CD4-positive, alpha-beta T cell treated with Interleukin-6 for 4 hours (primary cell): ENCODE measurements at places on chromosomes 7 and 10.

- no peak for DNase-seq
Observed at GRCh38 chr7:80600046-80600445, 38.4 kb upstream of the CD36 start.

DNA sequence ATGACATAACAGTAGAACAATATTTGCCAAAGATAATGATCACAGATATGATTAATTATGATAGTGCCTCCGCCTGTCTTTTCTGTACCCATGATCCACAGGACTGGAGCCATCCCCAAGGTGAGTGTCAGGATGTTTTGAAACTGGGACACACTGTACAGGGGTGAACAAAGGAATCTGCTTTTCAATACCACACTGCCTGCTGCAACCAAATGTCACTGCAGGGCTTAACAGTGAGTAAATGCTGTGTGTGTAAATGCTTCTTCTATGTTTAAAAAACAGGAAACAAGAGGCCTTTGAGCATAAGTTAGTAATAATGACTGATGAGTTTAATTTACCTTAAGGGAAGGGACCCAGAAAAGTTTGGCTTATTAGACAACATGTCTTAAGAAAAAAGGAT is 65.2 kb downstream of the HBP1 start:
- DNase-seq, result no peak

DNA sequence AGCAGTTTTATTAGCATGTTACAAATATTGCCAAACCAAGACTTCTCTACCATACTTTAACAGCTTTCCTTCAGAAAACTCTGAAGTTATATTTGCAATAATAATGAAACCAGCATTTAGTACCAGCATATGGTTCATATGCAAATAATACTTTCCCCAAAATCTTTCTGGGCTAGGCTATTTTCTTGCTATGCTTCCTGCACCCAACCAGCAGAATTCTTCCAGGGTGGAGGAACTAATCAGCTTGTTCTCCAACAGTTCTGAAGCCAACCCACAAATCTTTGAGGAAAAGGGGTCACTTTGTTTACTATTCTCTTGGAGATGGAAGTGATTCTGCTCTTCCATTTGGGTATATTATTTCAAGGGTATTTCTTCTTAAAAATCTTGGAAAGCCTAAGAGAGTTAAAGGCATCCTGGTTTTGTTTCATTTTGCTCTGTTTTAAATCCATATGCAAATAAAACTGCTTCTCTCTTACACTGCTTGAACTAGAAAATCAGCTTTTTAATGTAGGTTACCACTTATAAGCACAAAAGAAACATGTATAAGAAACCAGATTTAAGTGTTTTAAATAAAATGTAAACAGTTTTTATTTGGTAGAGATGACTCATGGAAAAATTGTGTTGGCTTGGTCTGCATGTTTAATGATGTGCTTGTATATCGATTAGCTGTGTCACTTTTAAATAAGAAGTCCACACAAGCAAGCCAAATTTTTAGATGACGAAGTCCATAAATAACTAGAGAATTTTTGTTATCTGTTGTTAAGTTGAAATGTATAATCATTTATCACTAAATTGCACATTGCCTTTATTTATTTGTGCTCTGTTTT is 103.7 kb downstream of the HECTD2 start:
- DNase-seq, result no peak

DNA sequence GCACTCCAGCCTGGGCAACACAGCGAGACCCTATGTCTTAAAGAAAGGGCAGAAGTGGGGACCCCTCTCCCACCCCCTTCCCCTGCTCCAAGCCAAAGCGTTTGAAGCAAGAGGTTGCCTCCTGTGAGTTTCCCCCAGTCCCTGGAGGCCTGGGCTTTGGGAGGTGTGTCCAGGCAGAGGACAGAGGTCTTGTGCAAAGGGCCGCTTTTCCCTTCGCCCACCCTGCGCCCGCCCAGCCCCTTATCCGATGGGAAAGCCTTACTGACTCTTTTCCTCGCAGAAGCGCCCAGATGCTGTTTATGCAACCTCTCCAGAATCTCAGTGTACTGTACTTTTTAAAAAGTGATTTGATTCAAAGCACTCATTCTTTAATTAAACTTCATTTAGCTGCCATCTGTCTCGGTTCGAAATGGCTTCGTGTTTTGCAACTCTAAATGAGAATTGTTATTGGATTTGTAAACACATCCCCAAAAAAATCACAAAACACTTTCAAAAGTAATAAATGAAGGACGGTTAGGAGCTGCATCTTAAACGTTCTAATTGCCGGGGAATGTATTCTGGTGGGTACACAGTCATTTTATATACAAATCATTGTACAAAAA is 50.5 kb upstream of the GTF2I start:
- no peak for DNase-seq

- DNase-seq, result no peak
Observed at GRCh38 chr7:78712111-78712510, 741.4 kb downstream of the MAGI2 start.

DNA sequence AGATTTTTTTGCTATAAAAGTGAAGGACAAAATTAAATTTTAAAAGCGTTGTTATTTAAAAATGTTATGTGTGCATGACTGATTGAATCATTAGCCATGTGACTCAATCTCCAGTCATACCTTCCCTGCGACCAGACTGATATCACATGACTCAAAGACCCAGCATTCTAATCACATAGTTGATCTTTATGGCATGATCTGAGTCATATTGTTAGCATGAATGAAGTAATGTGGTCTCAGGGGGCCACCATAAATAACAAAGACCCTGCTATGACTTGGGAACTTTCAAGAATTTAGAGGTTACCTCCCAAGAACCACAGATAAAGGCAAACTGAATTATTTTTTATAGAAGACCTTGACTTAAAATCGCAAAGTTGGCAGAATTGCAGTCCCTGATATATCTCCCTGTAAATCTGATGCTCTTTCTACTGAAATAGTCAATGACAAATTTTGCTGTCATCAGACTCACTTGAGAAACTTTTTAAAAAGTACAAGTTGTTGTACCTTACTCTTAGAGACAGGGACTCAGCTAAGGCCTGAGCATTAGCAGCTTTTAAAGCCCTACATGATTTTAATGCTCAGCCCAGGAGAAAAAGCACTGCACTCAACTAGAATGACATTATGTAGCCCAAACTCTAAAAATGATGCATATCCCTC is 717.3 kb downstream of the XPNPEP1 start:
- no peak for DNase-seq

GRCh38 chr7:26567266-26567665 is 275.6 kb downstream of the SNX10 start:
- no peak for DNase-seq

GRCh38 chr7:129657363-129657762 is 45.8 kb downstream of the NRF1 start:
- DNase-seq, result no peak

DNA sequence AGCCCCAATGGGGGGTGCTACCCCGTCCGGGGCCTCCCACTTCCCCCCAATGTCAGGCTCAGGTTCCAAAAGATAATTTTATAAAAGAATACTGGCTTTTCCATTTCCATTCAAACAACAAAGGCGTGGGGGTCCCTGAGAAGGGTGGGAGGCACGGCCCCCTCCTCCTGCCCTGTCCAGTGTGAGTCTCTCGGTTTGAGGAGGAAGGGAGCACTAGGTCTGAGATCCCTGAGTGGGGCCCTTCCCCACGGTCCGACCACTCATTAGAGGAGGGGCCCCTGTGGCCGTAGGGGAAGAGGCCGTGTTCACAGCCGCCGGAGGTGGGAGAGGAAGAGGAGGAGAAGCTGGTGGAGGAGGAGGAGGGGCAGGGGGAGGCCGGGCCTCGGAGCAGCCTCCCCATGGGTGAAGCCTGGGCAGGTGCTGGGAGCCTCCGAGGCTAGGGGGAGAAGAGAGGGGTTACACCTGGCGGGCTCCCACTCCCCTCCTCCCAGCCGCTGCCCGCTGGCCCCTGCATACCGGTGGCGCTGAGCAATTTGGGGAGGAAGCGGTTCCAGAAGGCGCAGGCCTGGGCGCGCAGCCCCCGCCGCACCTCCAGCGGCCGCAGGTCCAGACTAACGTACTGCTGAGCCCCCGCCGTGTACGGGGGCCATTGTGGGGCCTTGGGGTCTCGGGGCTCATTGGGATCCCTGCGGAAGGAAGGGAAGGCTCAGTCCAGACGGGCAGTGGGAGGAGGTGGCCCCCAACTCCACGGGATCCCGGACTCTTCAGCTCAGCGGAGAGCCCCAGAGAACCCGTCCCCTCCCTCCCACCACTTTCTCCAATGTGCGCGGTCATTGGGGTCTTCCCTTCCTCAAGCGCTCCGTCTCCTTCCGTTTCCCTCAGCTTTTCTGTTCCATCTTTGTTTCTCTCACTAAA is 1.4 kb upstream of the UFSP1 start:
- DNase-seq, result no peak

- DNase-seq, result no peak
Observed at GRCh38 chr10:28822719-28823464, 145.6 kb downstream of the BAMBI start.

DNA sequence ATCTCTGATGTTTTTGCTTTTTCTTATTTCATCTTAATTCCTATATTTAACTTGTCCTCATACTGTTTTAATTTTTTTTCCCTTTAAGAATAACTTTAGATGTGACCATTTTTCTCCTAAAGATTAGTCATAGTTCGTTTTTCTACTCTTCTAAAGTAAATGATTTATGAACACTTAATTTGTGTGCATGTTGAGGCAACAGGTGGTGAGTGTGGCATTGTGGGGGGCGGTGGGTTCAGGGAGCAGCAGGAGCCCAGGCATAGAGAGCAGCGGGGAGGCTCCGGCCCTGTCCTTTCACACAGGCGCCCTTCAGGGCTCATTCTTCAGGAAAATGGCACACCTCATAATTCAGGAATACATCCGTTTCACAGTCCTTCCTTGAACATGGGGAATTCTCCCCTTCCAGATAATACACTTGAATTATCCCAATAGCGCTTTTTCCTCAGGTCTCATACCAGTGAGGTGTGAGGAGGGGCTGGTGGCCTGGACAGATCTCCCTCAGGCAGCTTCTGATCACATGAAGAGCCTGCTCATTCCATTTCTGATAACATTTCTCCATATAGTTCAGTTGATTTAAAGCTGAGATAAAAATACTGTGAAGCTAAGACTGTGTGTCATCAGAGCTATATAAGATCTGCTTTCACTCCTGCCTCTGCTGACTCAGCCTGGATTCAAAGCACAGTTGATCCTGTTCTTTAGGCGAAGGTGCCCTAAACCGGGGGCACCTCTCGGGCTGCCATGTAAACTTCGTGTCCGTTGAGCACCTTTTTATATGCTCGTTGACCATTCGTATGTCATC is 40.2 kb downstream of the CUL1 start:
- DNase-seq, result no peak

DNA sequence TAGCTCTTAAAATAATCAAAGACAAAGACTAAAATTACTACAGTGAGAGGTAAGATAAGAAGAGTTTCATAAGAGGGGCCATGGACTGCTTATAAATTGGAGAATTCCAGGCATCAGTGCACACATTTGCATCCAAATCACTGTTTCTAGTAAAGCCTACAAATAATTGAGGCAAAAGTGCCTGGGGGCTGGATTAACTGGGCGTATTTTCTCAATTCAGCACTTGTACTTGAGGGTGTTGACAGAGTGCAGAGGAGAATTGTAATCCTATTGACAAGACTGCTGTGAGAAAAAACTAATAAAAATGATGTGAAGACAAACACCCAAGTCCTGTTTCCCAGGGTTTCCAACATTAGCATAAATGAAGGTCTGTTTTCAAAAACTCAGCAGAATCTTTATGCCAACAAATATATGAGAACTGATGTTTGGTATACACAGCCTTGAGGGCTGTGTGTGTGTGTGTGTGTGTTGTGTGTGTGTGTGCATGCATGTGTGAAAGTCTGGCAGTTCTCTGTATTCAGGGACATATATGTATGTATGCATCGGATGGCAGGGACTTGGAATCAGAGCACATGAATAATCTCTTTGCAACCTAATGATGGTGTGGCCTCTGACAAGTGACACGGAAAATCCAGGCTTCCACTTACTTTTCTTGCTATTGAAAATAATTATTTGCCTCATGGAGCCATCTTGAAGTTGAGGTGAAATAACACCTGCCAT is 182.1 kb upstream of the CDC14C start:
- DNase-seq, result no peak

- no peak for DNase-seq
Observed at GRCh38 chr10:105062951-105063350, 421.9 kb downstream of the SORCS3 start.
